ENCODE measurements at places on chromosomes 6 and 20.

- DNase-seq = no peak
Measured at GRCh38 chr6:165949324-165949723, 218.3 kb downstream of the TBXT start.

DNA sequence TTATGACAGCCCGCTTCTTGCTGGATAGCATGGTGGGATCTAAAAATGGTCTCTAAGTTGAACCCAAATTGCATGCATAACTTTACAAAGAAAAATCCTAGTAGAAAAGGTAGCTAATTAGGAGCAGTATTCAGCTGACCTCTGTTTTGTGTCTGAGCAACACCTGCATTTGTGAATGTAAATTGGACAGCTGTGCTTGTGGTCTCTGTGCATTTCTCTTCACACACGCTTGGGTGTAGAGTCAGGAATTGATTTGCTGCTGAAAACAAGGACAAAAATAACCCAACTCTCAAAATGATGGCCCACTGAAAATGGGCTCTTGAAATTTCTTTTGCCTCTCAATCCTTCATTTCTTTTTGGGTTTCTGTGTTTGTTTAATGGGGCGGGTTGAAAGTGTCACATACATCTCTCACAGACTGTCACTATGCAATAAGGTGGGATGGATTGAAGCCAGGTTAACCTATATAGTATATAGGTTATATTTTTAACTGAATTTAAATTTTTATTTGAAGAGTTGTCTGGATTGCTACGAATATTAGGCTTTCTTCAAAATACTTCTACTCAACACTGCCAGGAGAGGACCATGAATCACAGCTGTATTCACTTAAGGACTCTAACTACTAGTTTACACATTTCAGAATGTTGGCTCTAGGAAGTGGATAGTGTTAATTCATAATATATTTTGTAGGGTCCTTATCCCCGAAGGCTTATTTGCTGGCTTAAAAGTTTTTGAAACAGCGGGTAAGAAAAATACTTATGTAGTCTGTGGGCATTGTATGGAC is 46.5 kb downstream of the SOBP start:
- no peak for DNase-seq

GRCh38 chr20:62274332-62274950 is 28.4 kb upstream of the ADRM1 start:
- DNase-seq = no peak

DNA sequence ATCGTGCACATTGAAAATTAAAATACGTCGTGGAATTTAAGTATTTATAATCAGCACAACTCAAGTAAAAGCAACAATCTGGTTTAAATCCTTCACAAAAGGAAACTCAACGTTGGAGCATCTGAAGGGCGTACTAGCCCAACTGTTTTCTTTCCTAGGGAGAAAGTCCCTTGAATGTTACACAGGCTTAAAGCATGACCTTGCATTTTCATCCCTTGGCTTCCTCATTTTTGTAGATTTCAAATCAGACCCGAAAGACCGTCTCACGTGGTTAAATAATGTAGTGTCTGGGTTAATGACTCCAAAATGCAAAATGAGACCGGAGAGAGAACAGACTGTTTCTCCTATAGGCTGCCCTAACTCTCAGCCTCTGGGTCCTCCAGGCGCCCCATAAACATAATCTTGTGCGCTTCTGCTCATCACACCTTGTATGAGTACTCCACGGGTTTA is 249.2 kb upstream of the RREB1 start:
- DNase-seq = no peak

GRCh38 chr6:160437775-160438174 is 89.6 kb downstream of the SLC22A3 start:
- no peak for DNase-seq

GRCh38 chr6:137224799-137225198 is 5.6 kb upstream of the IFNGR1 start:
- no peak for DNase-seq

DNA sequence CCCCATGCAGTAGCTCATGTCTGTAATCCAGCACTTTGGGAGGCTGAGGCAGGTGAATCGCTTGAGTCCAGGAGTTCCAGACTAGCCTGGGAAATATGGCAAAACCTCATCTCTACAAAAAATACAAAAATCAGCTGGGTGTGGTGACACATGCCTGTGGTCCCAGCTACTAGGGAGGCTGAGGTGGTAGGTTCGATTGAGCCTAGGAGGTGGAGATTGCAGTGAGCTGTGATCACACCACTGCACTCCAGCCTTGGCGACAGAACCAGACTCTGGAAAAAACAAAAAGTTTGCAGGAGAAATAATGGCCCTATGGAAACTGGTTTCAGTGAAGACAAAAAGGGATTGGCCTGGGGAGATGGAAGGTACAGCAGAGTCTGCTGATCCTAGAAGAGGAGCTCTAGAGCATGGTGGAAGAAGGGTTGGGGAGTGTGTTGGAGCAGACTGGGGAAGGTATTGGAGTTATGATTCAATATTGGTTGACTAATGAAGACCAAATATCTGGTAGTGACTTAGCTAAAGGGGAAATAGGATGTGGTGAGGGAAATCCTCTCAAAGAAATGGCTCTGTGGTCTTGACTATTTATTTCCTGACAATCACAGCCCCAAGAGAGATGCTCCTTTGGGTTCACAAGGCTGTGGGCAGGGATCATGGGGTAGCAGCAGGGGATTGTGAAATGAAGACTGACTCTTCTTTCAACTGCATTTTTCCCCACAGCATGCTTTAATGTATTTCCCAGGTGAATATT is 281.9 kb downstream of the UTRN start:
- DNase-seq = peak; percentile 23

GRCh38 chr20:7971536-7972280 is 31.4 kb upstream of the HAO1 start:
- DNase-seq = no peak

DNA sequence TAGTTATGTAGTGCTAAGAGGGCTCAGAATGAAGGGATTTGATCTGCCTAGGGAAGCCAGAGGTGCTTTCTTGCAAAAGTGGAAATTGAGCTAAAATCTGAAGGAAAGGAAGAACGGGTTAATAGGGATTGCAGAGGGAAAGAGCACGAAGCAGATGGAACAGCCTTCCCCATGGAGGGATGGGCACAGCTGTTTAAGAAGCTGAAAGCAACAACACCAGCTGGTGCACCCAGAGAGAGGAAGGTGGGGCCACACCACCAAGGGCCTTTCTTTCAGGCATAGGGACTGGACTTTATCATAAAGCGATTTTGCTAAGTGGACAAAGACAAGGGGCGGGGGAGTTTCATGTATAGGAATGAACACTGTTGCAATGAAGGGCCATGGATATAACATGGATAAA is 65.8 kb upstream of the SNRPB2 start:
- no peak for DNase-seq

GRCh38 chr6:154127657-154128056 is 88.6 kb downstream of the OPRM1 start:
- DNase-seq = no peak

GRCh38 chr20:57243480-57244220 is 22.8 kb downstream of the BMP7 start:
- DNase-seq = no peak

DNA sequence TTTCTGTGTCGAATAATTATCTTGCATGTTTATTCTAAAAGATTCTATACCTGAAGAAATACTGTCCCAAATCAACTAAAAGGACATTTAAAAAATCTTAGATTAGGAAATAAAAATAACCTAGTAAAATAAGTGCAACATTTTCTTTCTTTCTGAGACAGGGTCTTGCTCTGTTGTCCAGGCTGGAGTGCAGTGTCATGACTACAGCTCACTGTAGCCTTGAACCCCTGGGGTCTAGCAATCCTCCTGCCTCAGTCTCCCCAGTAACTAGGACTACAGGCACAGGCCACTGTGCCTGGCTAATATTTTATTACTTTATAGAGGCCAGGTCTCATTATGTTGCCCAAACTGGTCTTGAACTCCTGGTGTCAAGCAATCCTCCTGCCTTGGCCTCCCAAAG is 48.7 kb downstream of the RARS2 start:
- no peak for DNase-seq

- DNase-seq = no peak
Measured at GRCh38 chr20:62293111-62293784, 9.5 kb upstream of the ADRM1 start.

- peak; percentile 33 for DNase-seq
Measured at GRCh38 chr6:42402184-42402583, 49.5 kb downstream of the TRERF1 start.

DNA sequence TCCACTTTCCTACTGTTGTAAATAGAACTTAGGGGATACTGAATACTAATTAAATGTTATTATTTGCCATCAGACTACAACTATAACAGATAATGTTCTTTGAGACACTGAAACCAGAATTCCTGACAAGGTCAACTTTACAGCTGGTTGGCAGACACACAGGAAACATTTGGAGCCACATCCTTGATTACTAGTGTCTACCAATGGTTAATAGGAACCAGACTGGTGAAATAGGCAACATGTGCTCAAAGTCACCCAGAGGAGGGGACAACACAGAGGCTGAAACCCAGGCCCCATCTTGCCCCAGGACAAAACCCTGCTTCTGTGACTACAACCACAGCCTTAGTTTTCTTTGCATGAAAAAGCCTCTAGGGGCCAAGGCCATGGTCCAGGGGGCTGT is 47.8 kb upstream of the NT5E start:
- no peak for DNase-seq

DNA sequence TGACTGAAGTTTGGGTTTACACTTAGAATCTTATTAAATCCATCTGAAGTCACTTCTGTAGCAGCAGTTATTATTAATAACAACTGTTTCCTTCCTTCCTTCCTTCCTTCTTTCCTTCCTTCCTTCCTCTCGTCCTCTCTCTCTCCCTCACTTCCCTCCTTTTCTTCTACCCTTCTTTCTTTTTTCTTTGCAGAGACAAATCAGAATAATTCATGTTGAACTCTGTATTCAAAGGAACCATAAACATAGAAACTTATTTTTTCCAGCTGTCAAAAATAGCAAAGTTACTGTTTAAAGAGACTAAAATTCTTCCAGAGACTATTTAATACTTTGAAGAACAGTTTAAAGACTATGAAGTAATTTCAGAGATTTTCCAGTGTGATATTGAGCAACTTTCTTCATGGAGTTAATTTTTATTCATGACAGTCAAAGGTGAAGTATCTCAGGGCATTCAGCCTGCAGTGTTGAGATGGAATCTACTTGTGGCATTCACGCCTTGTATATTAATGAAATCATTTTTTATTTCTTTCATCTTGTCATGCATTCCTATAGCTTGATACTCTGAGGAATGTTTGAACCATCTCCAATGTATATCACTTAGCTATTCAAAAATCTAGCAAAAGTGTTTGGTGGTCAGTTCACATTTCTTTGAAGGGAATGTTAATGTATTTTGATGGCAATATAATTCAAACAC is 109.7 kb downstream of the BCAS1 start:
- no peak for DNase-seq

GRCh38 chr6:113083947-113084346 is 736.8 kb downstream of the RFPL4B start:
- DNase-seq = no peak

- no peak for DNase-seq
Measured at GRCh38 chr6:14058029-14058695, 59.4 kb upstream of the CD83 start.

- peak; percentile 21 for DNase-seq
Measured at GRCh38 chr6:10146715-10147451, 268.0 kb downstream of the TFAP2A start.

DNA sequence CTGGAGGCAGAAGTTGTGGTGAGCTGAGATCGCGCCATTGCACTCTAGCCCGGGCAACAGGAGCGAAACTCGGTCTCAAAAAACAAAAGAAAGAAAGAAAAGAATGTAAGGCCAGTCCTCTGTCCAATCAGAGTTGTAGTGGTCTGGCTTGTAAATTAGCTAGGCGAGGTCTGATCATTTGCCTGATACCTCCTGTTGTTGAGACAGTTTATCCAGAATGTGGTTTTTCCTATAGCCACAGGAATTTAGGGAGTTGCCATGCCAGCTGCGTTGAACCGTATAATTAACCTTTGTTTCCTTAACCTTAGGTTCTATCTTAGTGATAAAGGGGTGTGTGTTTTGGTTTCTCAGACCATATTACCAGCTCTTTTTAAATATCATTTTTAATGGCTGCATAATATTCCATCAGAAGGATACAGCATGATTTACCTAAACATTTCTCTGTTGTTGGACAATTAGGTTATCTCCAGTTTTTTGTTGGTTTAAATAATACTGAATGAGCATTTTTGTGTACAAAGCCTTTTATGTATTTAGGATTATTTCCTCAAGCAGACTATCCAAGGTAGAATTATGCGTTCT is 11.7 kb upstream of the PPARD start:
- DNase-seq = no peak
